Lung microvascular endothelial cell (primary cell): ENCODE measurements at places on chromosomes 4 and X. TPM values are rescaled to one million over a fixed set of nuclear protein-coding genes. Genes with fewer than 3 reads are reported as not detected.
A peak's percentile ranks its signal among the peaks of the same experiment; 100 is the strongest.

DNA sequence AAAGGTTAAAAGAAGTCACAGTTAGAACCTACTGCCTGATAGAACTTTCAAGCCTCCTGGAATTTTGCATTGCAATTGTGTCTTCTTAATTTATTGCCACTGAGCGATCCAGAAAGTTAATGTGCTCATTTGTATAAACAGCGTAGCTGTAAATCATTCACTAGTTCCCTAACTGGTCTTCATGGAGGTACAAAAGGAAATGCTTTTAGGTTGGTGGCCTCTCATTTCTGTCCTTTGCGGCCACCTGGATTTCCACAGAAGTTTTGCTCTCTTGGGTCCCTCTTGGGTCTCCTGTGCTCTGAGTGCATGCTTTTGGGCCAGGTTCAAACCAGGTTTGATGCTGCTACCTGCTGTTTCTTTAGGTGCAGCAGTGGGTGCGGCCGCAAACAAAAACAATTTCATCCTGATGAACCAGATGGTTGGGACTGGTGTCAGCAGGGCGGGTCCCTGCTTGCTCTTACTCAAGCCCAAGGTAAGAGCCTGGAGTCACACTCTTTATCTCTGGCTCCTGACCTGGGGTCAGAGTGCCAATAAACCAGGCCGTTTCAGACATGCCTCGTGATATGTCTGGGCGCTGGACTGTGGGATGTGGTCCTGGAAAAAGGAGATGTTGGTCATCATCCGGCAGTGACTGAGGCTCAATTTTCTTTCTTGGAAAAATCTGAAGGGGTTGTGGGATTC is 270.1 kb downstream of the PTTG2 start:
- no peak for DNase-seq

DNA sequence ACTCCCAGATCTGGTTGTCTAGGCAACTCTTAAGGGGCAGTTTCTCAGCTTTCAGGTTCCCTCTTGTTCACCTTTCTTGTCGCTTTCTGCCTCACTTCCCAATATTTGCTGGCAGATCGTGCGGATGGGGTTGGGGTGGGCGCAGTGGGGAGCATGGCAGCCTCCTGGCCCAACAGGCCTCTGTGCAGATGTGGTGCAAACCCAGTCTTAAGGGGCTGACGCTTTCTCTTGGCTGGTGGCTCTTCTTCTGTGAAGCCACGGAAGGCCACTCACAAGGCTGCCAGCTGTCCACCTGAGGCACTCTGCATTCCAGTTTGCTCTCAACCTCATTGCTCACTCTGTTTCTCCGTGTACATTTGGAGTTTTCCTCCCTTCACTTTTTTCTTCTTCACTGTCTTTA is 61.7 kb downstream of the NBDY start:
- no peak for DNase-seq

GRCh38 chrX:69987691-69988090 is 62.0 kb downstream of the AWAT2 start:
- peak; percentile 5 for DNase-seq

Gene SSX2B
- total RNA-seq: not detected in 2 replicates
